ENCODE measurements at places on chromosomes 6 and 20.

DNA sequence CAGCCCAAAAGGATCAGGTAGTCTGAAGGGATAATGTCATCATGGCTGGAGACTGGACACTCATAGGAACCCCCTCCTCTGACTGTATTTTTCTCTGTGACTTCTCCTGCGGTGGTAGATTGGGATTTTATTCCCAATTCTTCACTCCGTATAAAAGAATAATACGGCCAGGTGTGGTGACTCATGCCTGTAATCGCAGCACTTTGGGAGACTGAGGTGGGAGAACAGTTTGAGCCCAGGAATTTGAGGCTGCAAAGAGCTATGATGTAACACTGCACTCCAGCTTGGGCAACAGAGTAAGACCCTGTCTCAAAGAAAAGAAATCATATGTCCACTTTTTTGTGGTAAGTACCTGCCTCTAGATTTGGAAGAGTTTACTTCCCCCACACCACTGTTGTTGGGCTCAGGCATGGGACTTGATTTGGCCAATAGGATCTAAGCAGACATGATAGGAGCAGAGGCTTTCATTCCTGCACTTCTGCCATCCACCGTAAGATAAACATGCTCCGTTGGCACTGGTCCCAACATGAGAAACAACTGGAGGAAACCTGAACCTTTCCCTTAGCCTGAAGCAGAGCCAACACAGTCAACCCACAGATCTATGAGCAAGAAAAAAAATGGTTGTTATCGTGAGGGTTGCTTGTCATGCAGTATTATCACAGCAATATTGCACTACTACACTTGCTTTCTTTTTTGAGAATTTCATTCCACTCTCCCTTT, 82.0 kb downstream of the JPH2 start:
- no peak for DNase-seq

- DNase-seq: no peak
Observed at GRCh38 chr20:51185277-51185676, 162.4 kb upstream of the KCNG1 start.

DNA sequence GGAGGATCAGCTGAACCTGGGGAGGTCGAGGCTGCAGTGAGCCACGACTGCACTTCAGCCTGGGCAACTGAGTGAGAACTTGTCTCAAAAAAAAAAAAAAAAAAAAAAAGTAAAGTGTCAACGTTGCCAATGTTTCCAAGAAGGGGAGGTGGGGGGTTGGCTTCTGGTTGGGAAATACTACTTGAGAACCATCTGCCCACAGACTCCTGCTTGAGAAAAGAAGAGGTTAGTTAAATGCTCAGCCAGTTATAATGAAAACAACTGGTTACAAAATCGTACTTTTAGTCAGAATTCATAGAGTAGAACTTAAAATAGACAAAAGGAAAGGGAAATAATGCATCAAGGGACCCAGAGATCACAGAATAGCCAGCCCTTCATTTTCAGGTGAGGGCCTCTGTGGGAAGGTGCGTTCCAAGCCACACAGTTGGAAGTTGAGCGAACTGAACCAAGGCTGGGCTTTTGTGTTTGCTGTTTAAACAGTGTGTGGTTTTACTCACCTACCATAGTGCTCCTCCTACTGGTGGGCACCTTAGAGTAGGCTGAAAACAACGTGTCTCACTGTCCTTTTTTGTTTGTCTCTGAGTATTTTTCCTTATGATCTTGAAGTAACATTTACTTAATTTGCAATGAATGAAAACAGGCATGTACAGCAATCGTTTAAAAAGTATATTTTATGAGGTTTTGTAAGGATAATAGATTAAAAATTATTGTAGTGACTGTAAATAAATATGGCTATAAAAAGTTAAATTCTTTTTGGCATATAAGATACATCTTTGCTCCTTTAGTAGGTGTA, 200.7 kb downstream of the BCAS1 start:
- DNase-seq: peak; percentile 72

DNA sequence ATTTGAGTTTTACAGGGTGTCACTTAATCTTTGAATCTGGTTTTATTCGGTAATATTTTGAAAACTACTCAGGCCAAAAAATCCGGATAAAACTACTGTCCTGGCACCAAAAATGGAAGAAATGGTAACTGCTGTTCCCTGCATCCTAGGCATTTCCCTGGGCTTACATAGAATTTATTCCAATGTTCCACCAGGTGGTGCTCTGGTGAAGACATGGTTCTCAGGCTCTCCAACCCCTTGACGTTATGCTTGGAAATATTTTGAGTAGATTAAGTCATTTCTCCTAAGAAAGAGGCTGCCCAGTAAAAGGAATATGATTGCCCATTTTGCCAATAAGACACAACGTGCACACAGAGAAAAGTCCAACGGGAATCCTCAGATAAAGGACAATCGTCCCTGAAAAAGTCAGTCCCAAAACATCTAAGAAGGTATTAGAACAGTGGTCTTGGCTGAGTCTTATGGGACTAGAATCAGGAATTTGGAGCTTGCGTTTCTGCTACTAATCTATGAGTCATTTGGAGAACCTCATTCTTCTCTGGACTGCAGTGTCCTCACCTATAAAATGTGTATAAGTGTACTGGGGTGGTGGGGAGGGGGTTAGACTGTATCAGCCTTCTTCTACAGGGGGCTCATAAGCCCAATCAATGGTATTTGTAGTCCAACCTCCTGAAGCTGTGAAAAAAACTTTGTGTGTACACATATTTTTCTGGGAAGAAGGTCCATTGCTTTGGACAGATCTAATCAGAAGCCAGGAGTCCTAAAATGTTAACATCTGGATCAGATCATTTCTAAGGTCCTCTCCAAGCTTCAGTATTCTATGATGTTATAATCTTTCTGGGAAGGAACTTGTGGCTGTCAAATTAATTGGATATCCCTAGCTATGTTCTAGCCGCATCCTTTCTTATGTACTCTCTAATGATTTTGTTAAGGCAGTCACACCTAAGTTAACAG, 131.0 kb upstream of the BMP2 start:
- DNase-seq: no peak

DNA sequence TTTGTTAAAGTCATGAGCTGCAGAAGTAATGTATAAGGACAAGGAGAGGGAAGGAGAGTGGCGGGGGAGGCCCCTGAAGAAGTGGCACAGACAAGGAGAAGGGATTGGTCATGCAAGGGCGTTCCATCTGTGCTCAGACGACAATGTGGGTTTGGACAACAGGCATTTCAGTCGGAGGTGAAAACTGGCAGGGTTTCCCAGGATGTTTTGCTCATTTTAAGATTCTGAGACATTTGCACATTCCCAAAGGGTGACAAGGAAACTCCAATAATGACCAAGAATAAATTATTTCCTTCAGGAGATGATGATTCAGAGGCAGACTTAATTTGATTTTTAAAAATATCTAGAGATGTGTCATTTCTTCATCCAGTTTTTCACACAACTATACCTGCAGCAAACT, 181.8 kb downstream of the HIVEP2 start:
- DNase-seq: no peak

GRCh38 chr20:39850821-39851330, 838.2 kb downstream of the MAFB start:
- no peak for DNase-seq

DNA sequence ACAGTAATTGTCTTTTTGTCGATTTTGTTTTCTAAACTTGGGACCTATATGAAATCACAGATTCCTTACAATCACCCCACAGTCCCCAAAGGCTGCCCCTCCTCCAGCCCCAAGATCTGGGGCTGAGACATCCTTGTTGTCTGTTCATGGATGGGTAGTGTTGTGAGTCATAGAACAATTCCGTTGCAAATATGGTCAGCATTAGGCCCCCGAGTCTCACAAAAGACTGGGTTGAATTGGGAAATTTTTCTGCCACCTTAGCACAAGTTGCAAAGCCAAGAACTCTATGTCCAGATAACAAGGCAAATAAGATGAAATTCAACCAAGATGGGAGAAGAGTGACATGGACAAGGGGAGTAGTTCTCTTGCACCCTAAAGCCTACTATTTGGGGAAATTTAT, 10.5 kb upstream of the TAB2 start:
- no peak for DNase-seq

- DNase-seq: no peak
Observed at GRCh38 chr6:139406577-139407343, 32.3 kb upstream of the CITED2 start.

- no peak for DNase-seq
Observed at GRCh38 chr6:84052204-84052882, 18.8 kb downstream of the MRAP2 start.

DNA sequence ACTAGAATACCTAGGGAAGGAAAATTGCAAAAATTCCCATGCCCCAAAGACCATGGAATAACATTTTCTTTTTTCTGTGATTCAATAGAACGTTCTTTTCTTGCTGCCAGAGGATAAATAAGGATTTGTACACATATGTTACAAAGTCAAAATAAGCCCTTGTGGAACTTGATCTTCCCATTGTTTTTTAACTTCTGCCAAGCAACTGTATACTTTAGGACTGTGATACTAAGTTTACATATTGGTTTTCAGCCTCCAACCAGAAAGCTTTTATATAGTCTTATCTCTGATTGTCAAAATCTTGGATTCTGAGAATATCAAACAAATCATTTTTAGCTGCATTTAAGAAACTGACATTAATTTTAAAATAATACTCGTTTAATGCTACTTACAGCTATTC, 84.6 kb downstream of the HMGCLL1 start:
- DNase-seq: no peak

GRCh38 chr6:56268266-56268665, 20.9 kb upstream of the COL21A1 start:
- no peak for DNase-seq

GRCh38 chr6:72959821-72960220, 265.5 kb downstream of the KHDC1L start:
- no peak for DNase-seq

DNA sequence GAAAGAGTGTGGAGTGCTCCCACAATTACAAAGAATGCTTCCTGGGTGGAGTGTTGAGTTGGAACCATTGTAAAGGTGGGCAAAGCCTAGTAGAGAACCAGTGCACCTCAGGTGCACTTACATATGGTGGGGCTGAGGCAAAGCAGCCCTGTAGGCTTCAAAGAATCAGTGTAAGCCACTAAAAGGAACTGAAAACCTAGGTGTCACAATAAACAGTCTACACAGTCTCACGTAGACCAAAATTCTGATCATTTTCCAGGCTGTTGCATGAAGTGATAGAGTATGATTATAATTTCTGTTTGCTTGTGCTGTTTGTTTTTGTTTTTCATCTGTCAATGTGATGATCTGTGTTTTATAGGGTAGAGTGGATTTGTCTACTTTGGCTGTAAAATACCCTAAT, 2.8 kb downstream of the ABT1 start:
- DNase-seq: no peak

GRCh38 chr6:149150801-149151398, 166.6 kb upstream of the TAB2 start:
- DNase-seq: no peak

DNA sequence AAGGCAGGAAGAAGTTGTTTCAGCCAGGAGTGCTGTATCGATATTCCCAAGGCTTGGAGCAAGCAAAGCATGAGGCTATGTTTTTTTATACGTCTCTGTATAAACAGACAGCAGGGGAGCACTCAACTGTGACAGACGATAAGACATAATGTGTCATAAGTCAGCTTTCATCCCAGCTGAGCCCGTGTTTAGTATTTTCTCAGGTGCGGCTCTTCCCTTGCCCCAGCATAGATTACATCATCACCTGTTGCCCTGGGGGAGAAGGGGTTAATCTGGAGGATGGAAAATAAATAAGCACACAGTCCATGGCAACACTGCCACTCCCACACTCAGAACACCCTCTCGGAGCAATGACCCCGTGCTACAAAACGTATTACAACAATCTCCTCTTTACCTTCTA, 22.1 kb upstream of the KCNK5 start:
- DNase-seq: no peak

GRCh38 chr20:47765691-47766594, 19.3 kb downstream of the SULF2 start:
- DNase-seq: no peak

DNA sequence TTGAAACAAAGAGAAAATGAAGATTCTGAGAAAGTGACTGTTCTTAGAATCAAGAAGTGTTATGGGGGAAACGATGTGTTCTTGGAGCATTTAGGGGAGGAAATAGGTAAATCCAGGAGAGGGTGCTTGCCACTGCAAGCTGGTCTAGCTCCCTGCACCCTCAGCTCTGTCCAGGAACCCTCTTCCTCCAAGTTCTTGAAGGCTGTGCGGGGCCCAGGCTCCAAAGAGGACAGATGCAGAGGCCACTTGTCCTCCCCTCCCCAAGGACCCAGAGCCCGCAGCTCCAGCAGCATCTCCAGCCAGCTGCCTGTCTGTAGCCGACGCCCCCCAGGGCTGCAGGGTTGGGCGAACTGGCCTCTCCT, 87.9 kb downstream of the CDC5L start:
- no peak for DNase-seq

GRCh38 chr20:53385941-53386767, 207.5 kb downstream of the ZNF217 start:
- DNase-seq: no peak

DNA sequence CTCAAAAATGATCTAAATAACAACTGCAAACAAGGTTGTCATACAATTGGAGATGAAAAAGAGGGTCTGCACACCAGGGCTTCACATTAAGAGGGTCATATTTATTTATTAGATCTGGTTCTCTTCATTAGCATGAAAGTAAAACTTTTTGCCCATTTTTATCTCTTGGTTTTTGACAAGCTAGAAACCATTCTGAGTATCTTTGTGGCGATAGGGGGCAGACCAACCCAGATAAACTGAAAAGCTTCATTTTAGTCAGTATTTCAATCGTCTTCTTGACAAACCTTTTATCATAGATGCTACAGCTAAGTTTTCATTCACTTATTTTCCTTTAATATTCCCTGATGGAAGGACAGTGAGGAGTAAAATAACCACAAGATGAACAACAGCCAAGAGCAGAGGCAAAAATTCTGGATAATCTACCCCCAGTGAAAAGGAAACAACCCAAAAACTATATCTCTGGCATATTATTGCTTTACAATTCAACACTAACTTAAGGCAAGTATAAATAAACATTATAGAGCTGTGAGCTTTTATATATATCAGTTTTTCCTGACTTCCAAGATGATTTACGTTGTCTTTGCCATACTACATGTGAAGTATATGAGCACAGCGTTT, 45.2 kb downstream of the THEMIS start:
- DNase-seq: no peak

DNA sequence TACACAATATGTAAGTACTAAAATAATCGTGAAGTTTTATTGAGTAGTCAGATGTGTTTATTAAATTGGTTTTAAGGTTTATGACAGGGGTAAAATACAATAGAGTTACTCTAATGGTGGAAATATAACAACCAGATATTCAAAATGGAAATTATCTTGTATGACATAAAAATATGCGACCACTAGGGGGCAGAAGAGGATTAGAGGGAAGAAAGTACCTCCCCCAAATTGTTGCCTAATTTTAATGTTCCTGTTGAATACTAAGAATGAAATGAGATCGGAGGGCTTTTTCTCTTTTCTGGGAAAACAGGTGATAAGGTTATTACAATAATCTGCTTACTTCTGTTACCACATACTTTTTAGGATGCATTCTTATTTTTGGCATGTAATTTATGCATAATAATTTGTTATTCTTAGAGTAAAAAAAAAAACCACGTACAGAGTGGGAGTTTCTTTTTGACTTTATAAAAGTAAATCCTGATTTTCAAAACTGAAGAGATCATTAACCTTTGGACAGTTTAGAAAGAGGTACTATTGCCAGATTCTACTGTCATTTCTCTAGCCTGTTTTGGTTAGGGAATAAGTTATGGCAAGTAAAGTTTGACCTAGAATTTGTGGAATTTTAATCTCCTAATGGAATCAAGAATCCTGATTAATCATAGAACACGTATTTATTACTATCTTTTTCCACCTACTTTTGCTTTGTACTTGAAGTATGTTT, 159.2 kb downstream of the CD109 start:
- no peak for DNase-seq

- peak; percentile 97 for DNase-seq
Observed at GRCh38 chr20:59403261-59403961, 103.0 kb downstream of the EDN3 start.

Data from activated CD8-positive, alpha-beta memory T cell treated with anti-CD3 and anti-CD28 coated beads, Interleukin-2, amount 50 U/mL, for 48 hours (primary cell).